Sigmoid colon (tissue), 7 donors: ENCODE measurements at places on chromosomes 2 and 18. TPM values are rescaled to one million over a fixed set of nuclear protein-coding genes. Genes with fewer than 3 reads are reported as not detected.
A peak's percentile ranks its signal among the peaks of the same experiment; 100 is the strongest.

DNA sequence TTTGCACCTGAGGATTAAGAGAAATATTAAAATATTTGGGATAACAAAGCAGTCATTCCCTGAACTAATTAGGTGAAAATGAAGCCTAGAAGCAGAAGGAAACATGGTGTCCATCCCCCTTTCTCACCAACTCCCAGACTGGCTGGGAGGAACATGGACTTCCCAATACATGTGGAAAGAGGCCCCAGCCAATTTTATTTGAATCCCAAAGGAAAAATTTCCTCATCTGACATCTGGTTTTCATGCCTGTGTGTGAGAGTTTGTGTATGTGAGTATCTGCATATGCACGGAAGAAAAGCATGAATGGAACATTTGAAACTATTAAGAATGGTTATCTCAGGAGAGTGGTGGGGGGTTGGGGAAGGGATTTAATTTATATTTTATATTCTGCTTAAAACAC, 84.3 kb downstream of the COPS8 start:
- DNase-seq, result no peak

DNA sequence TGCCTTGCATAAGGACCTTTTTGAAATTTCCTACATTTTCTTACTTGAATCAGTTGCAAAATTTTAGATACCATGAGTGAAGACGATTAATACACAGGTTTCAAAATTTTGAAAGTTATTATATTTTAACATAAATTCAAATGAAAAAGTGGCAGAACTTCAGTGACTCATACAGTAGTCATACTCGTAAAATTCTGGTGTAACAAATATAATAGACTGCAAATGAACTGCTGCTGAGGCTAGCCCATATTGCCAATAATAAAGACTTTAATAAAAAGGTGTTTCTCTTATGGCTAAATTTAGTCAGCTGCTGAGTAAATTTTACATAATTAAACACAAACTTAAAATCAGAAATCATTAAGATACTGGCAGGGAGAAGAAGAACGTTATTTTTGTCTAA, 36.9 kb downstream of the MSH6 start:
- DNase-seq, result no peak

- no peak for DNase-seq
Observed at GRCh38 chr2:124283096-124283495, 258.0 kb downstream of the CNTNAP5 start.

DNA sequence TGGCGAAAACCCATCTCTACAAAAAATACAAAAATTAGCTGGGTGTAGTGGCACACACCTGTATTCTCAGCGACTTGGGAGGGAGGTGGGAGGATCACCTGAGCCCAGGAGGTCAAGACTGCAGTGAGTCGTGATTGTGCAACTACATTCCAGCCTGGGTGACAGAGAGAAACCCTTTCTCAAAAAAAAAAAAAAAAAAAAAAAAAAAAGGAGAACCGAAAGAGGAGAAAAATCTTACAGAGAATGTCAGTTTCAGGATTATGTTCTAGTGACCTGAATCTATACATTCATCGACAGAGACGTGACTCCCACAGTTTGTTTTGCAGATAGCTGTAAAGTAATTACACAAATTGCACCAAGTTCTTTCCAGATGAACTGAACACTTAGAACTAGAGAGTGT, 187.8 kb downstream of the FTCDNL1 start:
- no peak for DNase-seq

DNA sequence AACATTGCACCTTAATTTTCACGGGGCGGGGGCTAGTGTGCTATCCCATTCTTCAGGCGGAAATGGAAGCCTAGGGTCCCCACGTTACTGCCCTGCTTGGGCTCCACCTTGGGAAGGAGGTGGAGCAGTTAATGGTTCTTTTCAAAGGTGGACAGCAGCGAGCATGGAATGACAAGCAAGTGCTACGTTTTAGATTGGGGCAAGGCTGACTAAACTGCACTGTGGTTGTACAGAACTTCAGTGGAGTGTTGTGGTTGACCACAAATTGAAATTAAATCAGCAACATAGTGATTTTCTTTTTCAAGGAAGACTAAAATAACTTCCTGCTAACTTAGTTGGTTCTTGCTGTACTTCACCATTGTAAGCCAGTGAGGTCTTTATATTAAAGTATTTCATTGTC, 47.0 kb downstream of the CHRNA1 start:
- DNase-seq, result no peak

- DNase-seq, result no peak
Observed at GRCh38 chr2:43648994-43649701, 12.1 kb downstream of the PLEKHH2 start.

- DNase-seq, result peak; percentile 78
Observed at GRCh38 chr2:226478109-226478809, 321.4 kb downstream of the IRS1 start.

GPR55 gene
- not detected for total RNA-seq

ARL4C gene
- total RNA-seq, result 8.6 TPM

MAPRE2 gene
- 30.8 TPM for total RNA-seq

HOXD11 gene
- 24.6 TPM for total RNA-seq

ACAA2 gene
- total RNA-seq, result 61.8 TPM
